NCI-H226 (cell line): ENCODE measurements at places on chromosomes 11 and 22.

DNA sequence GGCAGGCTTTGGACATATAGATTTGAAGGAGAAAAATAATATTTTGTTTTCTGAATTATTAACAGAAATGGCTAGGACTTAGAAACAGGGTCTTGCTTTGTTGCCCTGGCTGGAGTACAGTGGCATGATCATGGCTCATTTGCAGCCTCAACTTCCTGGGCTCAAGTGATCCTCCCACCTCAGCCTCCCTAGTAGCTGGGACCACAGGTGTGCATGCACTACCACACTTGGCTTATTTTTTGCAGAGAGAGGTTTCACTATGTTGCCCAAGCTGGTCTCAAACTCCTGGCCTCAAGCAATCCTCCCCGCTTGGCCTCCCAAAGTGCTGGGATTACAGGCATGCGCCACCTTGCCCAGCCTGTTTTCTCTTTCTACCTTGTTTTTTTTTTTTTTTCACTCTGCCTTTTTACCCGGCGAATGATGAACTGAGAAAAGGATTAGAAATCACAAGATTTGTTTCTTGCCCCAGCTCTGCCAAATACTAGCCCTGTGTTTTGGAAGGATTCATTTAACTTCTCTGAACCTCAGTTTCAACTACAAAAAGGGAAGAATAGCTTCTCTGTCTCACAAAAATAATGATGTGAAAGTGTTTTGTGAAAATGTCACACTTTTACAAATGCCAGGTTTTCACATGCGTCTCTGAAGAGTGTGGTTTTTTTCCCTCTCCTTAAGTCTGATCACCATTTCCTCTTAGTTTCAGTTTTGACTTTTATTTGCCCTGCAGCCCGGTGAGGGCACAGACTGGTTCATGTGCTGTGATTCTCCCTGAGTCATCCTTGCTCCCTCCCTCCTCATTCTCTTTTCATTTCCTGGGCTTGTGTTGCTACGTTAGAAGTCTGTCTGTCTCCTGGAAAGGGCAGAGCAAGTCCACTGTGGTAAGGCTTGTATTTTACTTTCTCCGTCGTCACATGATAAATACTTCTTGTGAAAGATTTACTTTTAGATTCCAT, 67.7 kb downstream of the BCL2L13 start:
- peak; percentile 76 for DNase-seq

DNA sequence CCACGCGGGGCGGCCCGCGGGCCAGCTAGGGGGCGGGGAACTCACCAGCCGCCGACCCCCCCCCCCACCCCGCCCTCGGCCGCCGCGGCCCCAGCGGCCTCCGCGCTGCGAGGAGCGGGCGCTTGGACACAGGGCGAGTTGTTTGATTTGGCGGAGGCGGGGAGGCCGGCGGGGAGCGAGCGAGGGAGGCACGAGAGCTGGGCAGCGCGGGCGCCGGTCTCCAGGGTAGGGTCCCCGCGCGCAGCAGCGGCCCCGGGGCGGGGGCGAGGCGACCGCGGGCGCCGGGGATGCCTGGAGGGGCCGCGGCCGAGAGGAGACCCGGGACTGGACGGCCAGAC, 64.4 kb downstream of the NAV2 start:
- no peak for DNase-seq

GRCh38 chr11:116736763-116737162, 36.0 kb downstream of the BUD13 start:
- DNase-seq: peak; percentile 7

- DNase-seq: no peak
Measured at GRCh38 chr11:115905341-115906000, 401.3 kb upstream of the CADM1 start.

DNA sequence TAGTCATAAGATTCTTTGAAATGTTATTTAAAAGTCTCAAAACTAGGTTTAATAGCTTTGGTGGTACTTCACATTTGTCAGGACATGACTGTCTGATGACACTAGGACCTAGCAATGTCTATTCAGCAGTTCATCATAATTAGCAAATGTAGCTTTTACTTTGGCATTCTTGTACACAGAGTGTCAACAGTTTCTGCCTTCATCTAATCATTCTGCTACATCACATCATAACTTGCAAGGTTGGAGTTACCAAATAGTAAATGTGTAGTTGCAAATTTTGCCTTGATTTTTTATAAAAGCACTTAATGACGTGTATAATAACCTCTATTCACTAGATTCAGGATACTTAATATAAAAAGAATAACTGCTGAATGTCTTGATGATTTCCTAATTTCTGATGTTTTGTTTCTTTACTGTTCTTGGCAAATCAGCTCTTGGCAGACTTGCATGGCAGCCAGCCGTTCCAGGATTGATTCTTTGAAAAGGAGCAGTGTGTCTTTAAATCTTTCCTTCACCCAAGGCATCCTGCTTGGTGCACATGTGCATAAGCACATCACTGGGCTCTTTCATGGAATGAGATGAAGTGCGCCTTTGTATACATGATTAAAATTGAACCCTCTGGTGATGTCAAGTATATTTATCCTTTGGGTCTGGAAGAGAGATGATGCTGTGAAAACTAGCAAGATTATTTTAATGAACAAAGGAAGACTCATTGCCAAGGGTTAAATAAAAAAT, 12.2 kb downstream of the FBXO7 start:
- DNase-seq: no peak

DNA sequence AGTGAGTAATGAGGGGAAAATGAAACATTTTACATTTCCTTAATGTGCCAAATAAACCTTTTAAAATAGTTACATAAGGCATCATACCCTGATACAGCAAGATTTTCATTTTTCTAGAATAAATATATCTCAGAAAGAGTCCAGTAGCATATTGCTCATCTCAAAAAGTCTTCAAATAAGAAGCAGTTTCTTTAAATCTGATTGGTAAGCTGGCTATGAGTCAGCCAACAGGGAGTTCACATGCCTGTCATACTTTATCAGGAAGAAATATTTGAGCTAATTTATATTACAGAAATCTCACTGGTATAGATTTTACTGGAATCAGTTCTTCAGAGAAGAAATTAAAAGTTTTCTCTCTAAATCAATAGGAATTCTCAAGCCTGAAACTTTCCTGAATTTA, 258.1 kb downstream of the C11orf87 start:
- DNase-seq: peak; percentile 79
